Kidney epithelial cell (primary cell): ENCODE measurements at places on chromosomes 16 and 17.

- no peak for DNase-seq
Measured at GRCh38 chr17:27415120-27415795, 41.0 kb upstream of the KSR1 start.

DNA sequence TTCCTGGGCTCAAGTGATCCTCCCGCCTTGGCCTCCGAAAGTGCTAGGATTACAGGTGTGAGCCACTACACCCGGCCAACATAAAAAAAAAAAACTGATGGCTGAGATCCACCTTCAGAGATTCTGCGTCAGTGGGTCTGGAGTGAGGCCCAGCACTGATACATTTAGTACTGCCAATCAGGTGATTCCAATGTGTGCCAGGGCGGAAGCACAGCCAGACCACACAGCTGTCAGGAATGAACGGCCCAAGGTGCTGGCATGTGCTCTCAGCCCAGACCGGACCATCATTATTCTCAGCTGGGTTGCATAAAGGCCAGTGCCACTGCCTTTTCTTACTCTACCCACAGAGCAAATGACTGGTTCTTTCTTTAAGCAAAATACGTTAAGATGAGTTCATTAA is 1.2 kb upstream of the BCO1 start:
- DNase-seq, result no peak

DNA sequence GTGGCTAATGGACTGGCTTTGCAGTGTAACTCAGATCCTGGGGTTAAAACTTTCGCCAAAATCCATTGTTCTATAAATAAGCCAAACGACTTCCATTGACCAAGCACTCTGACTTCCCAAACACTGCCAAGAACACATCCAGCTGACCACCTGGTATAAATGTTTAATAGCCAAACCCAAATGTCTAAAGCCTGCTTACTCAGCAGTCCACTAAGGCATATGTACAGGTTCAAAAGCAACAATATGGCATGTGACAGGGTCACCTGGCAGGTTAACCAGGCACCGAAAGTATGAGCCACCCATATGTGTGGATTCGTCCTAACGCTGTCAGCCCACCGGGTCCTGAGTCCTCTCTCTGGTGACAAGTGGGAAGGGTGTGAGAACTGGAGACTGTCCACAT is 2.1 kb downstream of the CSNK1D start:
- DNase-seq, result no peak

GRCh38 chr17:45156242-45156641 is 5.4 kb upstream of the HEXIM2 start:
- no peak for DNase-seq

DNA sequence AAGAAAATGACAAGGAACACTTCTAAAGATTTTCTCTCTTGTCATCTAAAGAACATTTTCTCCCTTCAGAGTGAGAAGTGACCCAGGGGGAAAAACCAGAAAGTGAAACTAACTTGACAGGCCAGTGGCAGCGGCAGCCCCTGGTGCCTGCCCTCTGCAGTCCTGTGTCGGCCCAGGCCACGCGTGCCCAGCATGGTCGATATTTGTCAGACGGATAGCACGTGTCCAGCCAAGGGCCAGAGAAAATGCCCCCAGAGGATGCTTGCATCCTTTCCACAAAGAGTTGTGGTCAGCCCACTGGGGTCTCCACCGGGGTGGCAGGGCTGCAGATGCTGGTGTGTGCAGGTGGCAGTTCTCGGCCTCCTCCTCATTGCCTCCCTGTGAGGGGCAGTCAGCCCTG is 176.6 kb downstream of the RAB11FIP4 start:
- no peak for DNase-seq

GRCh38 chr17:48483471-48484131 is 47.2 kb downstream of the HOXB1 start:
- peak; percentile 99 for DNase-seq

GRCh38 chr17:57600074-57600473 is 145.0 kb downstream of the CCDC182 start:
- DNase-seq, result no peak

DNA sequence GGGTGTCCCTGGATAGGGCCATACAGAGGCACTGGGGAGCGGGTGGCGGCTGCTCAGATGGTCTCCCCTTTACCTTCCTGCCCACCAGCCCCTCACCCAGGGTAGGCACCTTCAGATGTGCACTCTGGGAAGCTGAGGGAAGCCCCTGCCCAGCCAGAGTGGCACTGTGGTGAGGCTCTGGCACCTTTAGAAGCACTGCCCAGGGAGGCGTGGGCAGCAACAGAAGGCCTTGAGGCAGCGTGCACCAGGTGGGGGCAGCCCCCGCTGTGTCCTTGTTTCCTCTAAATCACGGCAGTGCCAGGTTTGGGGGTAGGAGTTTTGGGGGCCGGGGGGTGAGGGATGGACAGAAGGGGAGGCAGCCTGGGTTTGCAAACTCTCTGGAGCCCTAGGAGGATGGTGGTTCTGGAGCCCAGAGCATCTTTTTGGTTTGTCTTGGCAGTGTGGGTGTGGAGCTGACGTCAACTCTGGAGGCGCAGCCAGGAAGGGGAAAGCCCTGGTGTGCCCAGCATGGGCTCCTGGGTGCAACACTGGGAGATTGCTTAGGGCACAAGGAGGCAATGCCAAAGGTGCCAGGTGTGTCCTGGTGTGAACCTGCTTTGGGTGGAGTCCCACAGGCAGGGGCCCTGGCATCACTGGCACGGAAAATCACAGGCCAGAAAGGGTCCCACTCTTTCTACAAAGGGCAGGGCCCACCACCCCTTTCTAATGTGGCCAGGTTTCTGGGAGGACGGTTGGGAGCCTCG is 23.1 kb upstream of the CDC42EP4 start:
- no peak for DNase-seq

DNA sequence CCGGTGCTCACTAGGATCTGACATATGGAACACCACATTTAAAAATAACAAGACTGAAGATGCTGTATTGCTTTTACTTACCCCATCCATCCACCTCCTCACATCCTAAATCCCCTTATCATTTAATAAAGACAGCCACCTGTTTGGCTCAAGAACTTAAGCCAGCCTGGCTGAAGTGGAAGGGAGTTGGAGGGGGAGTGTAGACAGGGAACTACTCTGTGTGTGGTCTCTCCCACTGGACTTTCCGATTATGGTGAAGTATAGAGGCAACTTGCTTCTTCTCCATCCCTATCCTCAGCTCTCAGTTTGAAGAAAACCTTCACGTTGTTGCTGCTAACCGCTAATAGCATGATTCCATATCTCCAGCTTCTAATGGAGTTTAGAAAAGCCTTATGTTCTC is 313.4 kb downstream of the CDH11 start:
- DNase-seq, result no peak

GRCh38 chr16:72938795-72939164 is 109.1 kb downstream of the ZFHX3 start:
- no peak for DNase-seq
